Stimulated activated memory B cell treated with anti-CD40 and anti-IgM and Interleukin-4, amounts not matched to agents 10 μg/mL and 1 μg/mL and 100 μg/mL, for 72 hours (primary cell): ENCODE measurements at places on chromosomes 3 and 15.
A peak's percentile ranks its signal among the peaks of the same experiment; 100 is the strongest.

- peak overlapping the region; percentile 100 for H3K27ac ChIP-seq
- H3K4me1 ChIP-seq, result peaks cover 46% of the 10 kb centered on the region
- H3K36me3 ChIP-seq, result no peaks in the 10 kb centered on the region
- peak overlapping the region; percentile 100 for H3K4me3 ChIP-seq
- ATAC-seq, result peak; percentile 2
Observed at GRCh38 chr3:33439546-33440327, 468 bp downstream of the UBP1 start.

- H3K36me3 ChIP-seq, result no peaks in the 10 kb centered on the region
- H3K4me1 ChIP-seq, result no peaks in the 10 kb centered on the region
- ATAC-seq, result no peak
- H3K4me3 ChIP-seq, result no peak overlapping the region
Observed at GRCh38 chr3:54427941-54428871, 305.9 kb downstream of the CACNA2D3 start.

DNA sequence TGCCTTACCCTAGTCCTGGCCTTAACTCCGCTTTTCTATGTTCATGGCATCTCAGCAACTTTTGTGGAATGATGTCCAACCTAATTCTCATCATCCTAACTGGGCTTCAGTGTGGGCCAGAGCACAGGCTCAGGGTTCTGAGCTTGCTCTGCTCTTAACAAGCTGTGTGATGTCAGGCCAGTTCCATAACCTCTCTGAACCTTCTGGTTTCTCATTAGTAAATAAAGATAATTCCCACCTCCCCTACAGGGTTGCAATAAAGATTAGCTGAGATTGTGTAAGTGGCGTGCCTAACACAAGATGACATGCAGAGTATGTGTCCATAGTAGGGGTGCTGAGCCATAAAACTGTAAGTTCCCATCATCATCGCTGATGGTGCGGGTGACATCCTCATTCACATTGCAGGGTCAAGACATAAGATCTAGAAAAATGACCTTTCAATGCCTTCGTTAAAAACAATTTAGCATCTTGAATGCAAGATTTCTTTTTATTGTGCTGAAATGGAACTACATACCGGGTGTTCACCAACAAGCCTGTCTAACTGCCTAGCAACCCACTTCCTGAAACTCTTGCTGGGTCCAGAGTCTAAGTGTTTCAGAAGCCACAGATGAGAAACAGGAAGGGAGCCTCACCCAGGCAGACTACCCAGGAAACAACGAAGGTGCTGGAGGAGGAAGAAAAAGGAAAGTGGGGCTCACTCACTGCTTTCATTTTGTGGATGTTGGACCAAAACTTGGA is 36.2 kb downstream of the CDCP1 start:
- H3K4me1 ChIP-seq, result peaks cover 8% of the 10 kb centered on the region
- no peak for ATAC-seq
- no peaks in the 10 kb centered on the region for H3K36me3 ChIP-seq
- H3K4me3 ChIP-seq, result peak overlapping the region; percentile 33
- H3K27me3 ChIP-seq, result peaks cover 31% of the 10 kb centered on the region

GRCh38 chr3:64379221-64379620 is 154.0 kb upstream of the PRICKLE2 start:
- no peaks in the 10 kb centered on the region for H3K4me1 ChIP-seq
- ATAC-seq, result no peak
- no peak overlapping the region for H3K4me3 ChIP-seq
- H3K27ac ChIP-seq, result no peak overlapping the region
- H3K36me3 ChIP-seq, result no peaks in the 10 kb centered on the region

- peak overlapping the region; percentile 57 for H3K27ac ChIP-seq
- H3K27me3 ChIP-seq, result no peaks in the 10 kb centered on the region
- H3K4me3 ChIP-seq, result no peak overlapping the region
Observed at GRCh38 chr3:129224984-129225393, 24.4 kb upstream of the COPG1 start.

GRCh38 chr3:152910966-152911365 is 76.0 kb downstream of the P2RY1 start:
- H3K4me3 ChIP-seq, result no peak overlapping the region
- ATAC-seq, result no peak
- no peaks in the 10 kb centered on the region for H3K27me3 ChIP-seq
- no peaks in the 10 kb centered on the region for H3K4me1 ChIP-seq
- no peaks in the 10 kb centered on the region for H3K36me3 ChIP-seq
- no peak overlapping the region for H3K27ac ChIP-seq

GRCh38 chr3:71087143-71088018 is 496.1 kb downstream of the FOXP1 start:
- peak overlapping the region; percentile 11 for H3K4me3 ChIP-seq
- H3K27me3 ChIP-seq, result no peaks in the 10 kb centered on the region
- H3K27ac ChIP-seq, result peak overlapping the region; percentile 78
- peaks cover 83% of the 10 kb centered on the region for H3K4me1 ChIP-seq

DNA sequence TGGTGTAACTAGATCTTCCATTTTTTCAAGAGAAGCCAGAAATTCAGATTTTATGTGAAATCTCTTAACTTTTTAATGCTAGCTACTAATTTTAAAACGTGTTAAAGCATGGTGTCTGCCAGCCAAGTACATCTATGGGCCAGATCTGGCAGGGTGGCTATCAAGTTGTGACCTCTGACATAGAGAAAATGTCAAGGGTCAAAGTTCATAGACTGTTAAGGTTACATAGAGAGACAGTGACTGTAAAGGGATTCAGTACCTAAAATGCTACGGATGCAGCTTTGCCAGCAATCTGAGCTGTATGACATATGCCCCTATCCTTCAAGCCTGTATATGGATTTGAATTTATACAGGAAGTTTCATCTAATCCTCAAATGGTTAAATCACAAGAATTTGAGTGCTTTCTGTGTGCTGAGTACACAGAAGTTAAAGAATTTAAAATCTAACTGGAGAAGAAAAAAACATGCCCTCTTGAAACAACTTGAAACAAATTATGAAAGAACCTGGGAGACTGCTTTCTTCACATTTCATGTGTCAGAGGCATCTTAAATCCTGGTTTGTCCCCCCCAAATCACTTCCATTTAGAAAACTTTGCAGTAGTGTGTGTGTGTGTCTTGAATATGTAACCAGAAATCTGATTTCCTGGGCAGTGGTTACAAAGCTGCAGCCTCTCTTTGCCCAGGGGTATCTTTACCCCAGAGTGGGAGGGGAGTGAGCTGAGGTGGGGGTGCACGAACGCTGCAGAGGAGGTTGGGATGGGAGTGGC is 895 bp upstream of the ARHGAP31 start:
- ATAC-seq, result no peak
- H3K36me3 ChIP-seq, result peaks cover 4% of the 10 kb centered on the region
- H3K4me1 ChIP-seq, result peaks cover 59% of the 10 kb centered on the region
- no peaks in the 10 kb centered on the region for H3K27me3 ChIP-seq
- H3K4me3 ChIP-seq, result peak overlapping the region; percentile 92
- peak overlapping the region; percentile 94 for H3K27ac ChIP-seq

DNA sequence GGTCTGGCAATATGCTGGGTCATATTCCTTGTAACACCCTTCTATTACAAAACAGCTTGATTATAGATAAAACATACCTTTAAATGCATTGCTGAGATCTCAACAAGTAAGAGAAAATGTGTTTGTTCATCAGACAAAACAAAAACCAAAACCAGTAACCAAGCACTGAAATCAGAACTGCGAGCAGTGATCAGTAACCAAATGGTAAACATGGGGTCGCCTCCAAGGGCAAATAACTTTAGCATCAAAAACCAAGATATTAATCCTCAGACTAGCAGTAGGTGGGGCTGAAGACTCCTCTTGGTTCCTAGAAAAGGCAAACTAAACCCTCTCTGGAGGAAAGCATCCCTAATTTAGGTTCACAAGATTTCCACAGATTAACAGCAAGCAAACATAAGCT is 6.6 kb upstream of the HESX1 start:
- no peaks in the 10 kb centered on the region for H3K4me1 ChIP-seq
- ATAC-seq, result no peak
- no peaks in the 10 kb centered on the region for H3K27me3 ChIP-seq
- H3K36me3 ChIP-seq, result no peaks in the 10 kb centered on the region

GRCh38 chr3:101868534-101869464 is 19.5 kb downstream of the NFKBIZ start:
- ATAC-seq, result peak; percentile 57
- H3K27me3 ChIP-seq, result no peaks in the 10 kb centered on the region
- H3K27ac ChIP-seq, result peak overlapping the region; percentile 8
- no peak overlapping the region for H3K4me3 ChIP-seq
- H3K4me1 ChIP-seq, result peaks cover 27% of the 10 kb centered on the region

DNA sequence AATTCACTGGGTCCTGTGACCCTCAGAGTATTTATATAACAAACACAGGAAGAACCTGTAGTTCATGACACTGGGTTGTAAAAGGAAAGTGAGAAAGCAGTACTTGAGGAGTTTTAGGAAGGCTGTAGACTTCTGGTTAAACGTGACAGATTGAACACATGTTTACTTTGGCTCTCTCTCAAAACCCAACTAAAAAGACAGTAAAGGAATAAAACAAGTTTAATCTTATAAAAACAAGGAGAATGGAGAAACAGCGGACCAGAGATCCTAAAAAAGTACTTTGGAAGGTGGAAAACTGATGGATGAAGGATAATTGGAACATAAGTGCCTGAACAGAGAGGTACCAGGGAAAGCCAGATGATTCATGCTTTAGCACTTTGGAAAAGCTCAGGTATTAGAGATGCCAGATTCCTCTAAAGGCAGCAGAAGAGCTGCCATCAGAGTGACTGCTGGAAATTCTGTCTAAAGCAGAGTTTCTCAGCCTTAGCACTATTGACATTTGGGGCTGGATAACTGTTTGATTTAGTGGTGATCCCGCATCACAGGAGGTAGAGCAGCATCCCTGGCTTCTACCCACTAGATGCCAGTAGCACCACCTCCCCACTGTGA is 182.9 kb upstream of the RORA start:
- H3K4me3 ChIP-seq, result no peak overlapping the region
- H3K27ac ChIP-seq, result no peak overlapping the region
- H3K27me3 ChIP-seq, result peaks cover 11% of the 10 kb centered on the region

DNA sequence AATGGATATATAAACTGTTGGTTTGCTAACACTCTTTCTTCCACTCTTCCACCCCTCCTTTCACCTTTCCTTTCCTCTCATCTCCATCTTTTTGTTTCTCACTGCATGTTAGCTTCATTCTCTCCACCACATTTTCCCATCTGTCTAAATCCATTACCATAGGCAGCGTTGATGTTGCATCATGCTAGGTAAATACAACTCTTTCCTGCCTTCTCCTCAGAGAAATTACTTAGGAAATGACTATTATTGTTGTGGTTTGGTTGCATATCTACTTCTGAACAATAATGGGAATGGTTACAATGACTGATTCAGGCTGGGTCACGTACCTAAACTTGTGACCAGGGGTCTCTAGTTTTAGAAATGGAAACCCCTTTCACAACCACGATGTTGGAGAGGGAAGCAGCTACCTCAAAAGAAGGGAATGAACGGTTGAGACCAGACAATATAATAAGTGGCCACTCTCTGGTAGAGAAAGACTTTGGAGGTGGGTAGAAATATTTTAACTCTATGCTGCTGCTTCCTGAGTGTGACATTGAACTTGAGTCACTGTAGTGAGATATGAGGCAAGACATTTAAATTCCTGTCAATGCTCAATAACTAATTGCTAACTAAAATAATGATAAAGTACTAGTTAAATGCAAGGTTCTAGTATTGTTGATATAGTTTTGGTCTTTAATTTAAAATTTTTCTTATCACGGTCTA is 314.1 kb upstream of the TGFBR2 start:
- H3K4me1 ChIP-seq, result peaks cover 4% of the 10 kb centered on the region
- no peaks in the 10 kb centered on the region for H3K36me3 ChIP-seq
- no peak overlapping the region for H3K4me3 ChIP-seq
- no peaks in the 10 kb centered on the region for H3K27me3 ChIP-seq

- no peak for ATAC-seq
- H3K4me3 ChIP-seq, result no peak overlapping the region
- H3K27me3 ChIP-seq, result no peaks in the 10 kb centered on the region
- peaks cover 39% of the 10 kb centered on the region for H3K4me1 ChIP-seq
Observed at GRCh38 chr3:71135373-71136088, 448.0 kb downstream of the FOXP1 start.

GRCh38 chr15:89177633-89178306 is 43.6 kb downstream of the RLBP1 start:
- no peak overlapping the region for H3K4me3 ChIP-seq
- peaks cover 11% of the 10 kb centered on the region for H3K4me1 ChIP-seq
- no peak overlapping the region for H3K27ac ChIP-seq

DNA sequence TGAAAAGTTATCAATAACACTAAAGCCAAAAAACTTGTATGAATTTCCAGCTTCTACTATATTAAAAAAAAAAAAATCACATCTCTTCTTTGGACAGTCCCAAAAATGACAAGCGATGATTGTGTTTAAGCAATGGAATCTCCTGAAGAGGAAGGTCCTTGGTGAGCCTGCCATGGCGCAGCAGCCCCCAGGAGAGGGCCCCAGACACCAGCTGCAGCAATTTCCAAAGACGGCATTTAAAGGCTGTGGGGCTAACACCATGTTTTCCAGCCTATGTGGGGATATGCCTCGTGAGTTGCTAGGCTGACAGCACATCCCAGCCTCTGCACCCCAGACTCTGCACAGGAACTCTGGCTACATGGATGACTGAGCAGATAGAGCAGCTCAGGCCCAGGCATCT is 14.7 kb downstream of the SKIC8 start:
- no peaks in the 10 kb centered on the region for H3K27me3 ChIP-seq
- peaks cover 59% of the 10 kb centered on the region for H3K36me3 ChIP-seq
- H3K4me1 ChIP-seq, result no peaks in the 10 kb centered on the region
- no peak overlapping the region for H3K4me3 ChIP-seq
- ATAC-seq, result no peak
- H3K27ac ChIP-seq, result no peak overlapping the region

GRCh38 chr3:178231645-178232044 is 304.6 kb upstream of the KCNMB2 start:
- no peaks in the 10 kb centered on the region for H3K36me3 ChIP-seq
- ATAC-seq, result no peak
- no peaks in the 10 kb centered on the region for H3K27me3 ChIP-seq
- no peak overlapping the region for H3K4me3 ChIP-seq
- H3K27ac ChIP-seq, result no peak overlapping the region

- H3K27ac ChIP-seq, result no peak overlapping the region
- no peak overlapping the region for H3K4me3 ChIP-seq
- no peak for ATAC-seq
- peaks cover 48% of the 10 kb centered on the region for H3K36me3 ChIP-seq
Observed at GRCh38 chr15:43552256-43552655, 34.8 kb downstream of the MAP1A start.

- ATAC-seq, result no peak
- no peaks in the 10 kb centered on the region for H3K27me3 ChIP-seq
- no peak overlapping the region for H3K27ac ChIP-seq
- H3K4me1 ChIP-seq, result no peaks in the 10 kb centered on the region
- H3K4me3 ChIP-seq, result no peak overlapping the region
Observed at GRCh38 chr15:40146037-40146436, 14.8 kb upstream of the BUB1B start.

DNA sequence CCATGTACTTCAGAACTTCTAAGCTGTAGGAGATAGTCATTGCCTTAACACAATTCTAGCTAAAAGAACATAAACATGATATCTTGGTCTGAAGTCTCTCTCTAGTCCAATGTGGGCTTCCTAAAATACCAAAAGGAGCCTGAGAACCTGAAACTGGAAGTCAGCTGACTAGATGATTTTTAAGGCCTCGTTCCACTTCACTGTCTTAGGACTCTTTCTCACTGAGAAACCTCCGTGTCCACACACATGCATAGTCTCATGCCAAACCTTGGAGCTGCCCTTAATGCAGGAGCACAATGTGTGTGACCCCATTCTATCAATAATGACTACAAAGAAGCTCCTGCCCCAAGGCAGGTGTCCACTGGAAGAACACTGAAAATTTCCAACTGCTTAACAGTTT is 87.7 kb downstream of the ETFA start:
- H3K4me1 ChIP-seq, result no peaks in the 10 kb centered on the region
- no peak overlapping the region for H3K4me3 ChIP-seq
- H3K27me3 ChIP-seq, result no peaks in the 10 kb centered on the region
- no peak for ATAC-seq
- no peak overlapping the region for H3K27ac ChIP-seq
- peaks cover 60% of the 10 kb centered on the region for H3K36me3 ChIP-seq

GRCh38 chr3:195705081-195705991 is 15.4 kb upstream of the MUC20 start:
- H3K27me3 ChIP-seq, result no peaks in the 10 kb centered on the region
- H3K36me3 ChIP-seq, result peaks cover 17% of the 10 kb centered on the region
- no peak overlapping the region for H3K27ac ChIP-seq
- H3K4me3 ChIP-seq, result no peak overlapping the region
